ENCODE measurements at places on chromosomes 5 and 9. TPM values are rescaled to one million over a fixed set of nuclear protein-coding genes. Genes with fewer than 3 reads are reported as not detected.

Gene ABCA1
- 2.0 TPM for total RNA-seq

Gene ZFP2
- 0.89 TPM for total RNA-seq

Gene OBP2B
- not detected for total RNA-seq

Gene GNA14
- total RNA-seq, result not detected

Gene THG1L
- total RNA-seq, result 10.9 TPM

Gene MYMK
- total RNA-seq, result not detected

Gene IFNA21
- not detected for total RNA-seq

Gene GBGT1
- 4.5 TPM for total RNA-seq

Gene TSSK1B
- not detected for total RNA-seq

Gene BARX1
- total RNA-seq, result 1.4 TPM

Gene CBY3
- 0.40 TPM for total RNA-seq

Gene DNAJC18
- total RNA-seq, result 5.7 TPM

Gene IL11RA
- total RNA-seq, result 79.1 TPM

Gene RAB14
- total RNA-seq, result 68.3 TPM

Gene SMIM33
- 0.34 TPM for total RNA-seq

Gene FRRS1L
- total RNA-seq, result not detected

Gene KIF3A
- 19.3 TPM for total RNA-seq

All from activated naive CD8-positive, alpha-beta T cell treated with anti-CD3 and anti-CD28 coated beads, Interleukin-2, amount 10 ng/mL, durations not matched to agents 7 days and 5 days (primary cell).